ENCODE measurements at places on chromosomes 3 and 15.

DNA sequence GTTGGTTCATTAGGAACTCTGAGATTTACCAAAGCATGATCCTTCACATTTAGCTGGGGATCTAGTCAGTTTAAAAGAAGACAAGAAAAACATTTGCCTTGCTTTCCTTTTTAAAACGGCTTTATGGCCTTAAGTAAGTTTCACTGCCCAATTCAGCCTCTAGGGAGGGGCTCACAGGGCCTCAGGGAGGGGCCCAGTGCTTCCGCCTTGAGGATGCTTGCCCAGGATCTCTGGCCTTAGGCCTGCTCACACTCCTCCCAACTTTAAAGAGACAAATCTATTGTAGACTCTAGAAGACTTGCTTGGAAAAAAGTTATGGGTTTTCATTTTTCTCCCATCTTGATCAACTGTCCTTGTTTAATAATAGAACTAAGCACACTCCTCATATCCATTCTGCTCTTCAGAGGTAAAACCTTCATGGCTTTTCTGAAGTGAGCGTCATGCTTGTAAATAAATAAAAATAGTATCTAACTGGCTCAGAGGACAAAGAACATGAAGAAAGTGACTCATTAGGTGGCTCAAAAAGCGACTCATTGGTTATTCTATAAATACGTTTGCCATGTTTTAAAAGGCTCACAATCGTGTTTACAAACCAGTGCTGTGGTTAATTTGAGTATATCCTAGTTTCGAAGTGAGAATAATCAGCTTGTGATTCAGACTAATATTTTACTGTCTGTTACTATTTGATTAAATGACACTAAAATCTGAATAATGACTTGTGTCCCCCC is 13.7 kb downstream of the PDHB start:
- DNase-seq = no peak

GRCh38 chr3:127022849-127023248 is 39.9 kb downstream of the PLXNA1 start:
- DNase-seq = no peak

DNA sequence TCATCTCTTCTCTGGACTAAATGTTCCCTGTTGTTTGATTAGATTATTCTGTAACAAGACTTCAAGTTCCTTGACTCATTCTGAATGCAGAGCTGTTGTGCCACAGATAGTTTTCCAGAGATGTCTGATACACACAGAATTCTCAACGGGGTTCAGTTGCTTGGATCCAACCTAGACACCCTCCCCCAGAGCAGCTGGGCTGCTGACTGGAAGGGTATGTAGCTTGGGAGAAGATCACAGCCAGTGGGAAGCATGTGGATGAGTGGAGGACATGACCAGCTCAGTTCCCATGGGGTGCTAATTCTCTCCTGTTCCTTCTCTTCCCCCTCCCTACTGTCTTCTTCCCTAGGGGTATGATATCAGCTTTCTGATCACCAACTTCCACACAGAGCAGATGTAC is 6.6 kb upstream of the TTLL3 start:
- no peak for DNase-seq

DNA sequence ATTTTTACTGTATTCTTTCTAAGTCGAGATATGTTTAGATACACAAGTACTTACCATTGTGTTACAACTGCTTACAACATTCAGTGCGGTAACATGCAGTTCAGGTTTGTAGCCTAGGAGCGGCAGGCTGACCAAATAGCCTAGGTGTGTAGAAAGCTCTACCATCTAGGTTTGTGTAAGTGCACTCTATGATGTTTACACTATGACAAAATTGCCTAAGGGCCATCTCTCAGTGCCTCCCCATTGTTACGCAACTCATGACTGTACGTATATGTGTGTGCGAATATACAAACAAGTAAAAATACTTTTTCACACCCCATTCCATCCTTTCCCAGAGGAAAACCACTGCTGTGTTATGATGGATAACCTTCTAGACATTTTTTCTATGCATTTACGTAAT is 44.3 kb downstream of the PXYLP1 start:
- DNase-seq = no peak

DNA sequence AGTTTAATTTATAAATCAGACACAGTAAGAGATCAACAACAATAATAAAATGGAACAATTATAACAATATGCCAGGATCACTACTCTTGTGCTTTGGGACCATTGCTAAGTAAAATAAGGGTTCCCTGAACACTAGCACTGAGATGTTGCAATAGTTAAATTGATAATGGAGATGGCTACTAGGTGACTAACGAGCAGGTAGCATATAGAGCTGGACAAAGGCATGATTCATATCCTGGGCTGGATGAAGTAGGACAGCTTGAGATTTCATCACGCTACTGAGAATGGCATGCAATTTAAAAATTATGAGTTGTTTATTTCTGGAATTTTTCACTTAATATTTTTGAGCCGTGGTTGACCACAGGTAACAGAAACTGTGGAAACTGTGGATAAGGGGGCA is 20.7 kb upstream of the MYZAP start:
- DNase-seq = no peak

DNA sequence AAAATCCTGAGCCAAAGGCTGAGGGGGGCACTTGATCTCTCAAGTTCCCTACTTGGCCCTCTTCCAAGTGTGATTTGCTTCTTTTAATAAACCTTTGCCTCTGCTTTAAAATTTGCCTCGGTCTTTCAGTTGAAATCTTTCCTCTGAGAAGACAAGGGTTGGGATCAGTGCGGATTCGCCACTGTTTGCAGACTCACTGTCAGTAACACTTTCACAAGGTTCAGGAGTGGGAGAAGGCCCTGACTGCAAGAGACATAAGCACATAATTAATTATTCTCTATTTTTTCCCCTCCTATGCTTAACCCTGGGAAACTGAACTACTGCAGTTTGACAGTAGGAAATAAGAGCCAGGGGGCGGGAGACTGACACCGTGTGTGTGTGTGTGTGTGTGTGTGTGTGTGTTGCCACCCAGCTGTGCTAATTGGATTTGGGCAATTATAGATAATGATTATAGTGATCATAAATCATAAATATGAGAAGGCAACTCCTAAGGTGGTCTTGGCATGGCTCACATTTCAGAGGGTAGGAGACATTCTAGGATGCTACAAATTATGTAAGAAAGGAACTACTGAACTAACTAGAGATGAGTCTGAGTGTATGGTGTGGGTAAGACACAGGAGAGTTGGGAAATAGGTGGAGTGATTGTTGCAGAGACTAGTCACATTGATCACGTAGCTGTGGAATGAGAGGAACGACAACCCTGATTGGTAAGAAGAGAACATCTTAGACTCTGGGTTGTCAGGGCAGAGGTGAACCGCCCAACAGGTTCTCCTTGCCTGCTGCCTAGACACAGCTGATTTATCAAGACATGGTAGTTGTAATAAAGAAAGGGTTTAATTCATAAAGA is 5.5 kb upstream of the ZNF662 start:
- no peak for DNase-seq

- DNase-seq = no peak
These were observed 56.4 kb upstream of the POU1F1 start for GRCh38 chr3:87332789-87333188.

GRCh38 chr15:87145696-87146095 is 1066.0 kb downstream of the AGBL1 start:
- DNase-seq = no peak

- no peak for DNase-seq
These were observed 874.1 kb downstream of the ZPLD1 start for GRCh38 chr3:103308921-103309320.

DNA sequence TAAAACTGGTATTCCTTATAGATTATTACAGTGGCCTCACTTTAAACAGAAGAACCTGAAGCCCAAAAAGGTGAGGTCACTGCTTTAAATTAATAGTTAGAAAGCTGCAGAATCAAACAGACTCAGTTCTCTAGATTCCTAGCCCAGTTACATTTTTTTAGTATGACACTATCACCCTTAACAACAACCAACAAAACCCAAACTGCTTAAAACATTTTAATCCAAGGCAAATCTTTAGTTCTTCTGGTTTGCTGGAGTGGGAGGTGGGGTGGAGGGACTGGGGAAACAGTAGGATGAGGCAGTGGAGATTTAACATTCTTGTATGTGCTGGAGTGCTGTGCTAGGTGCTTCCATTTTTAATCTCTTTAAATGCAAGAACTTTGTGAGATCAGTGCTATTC is 631.6 kb upstream of the KCNMB2 start:
- DNase-seq = no peak

- no peak for DNase-seq
These were observed 2.2 kb downstream of the FURIN start for GRCh38 chr15:90870354-90871138.

DNA sequence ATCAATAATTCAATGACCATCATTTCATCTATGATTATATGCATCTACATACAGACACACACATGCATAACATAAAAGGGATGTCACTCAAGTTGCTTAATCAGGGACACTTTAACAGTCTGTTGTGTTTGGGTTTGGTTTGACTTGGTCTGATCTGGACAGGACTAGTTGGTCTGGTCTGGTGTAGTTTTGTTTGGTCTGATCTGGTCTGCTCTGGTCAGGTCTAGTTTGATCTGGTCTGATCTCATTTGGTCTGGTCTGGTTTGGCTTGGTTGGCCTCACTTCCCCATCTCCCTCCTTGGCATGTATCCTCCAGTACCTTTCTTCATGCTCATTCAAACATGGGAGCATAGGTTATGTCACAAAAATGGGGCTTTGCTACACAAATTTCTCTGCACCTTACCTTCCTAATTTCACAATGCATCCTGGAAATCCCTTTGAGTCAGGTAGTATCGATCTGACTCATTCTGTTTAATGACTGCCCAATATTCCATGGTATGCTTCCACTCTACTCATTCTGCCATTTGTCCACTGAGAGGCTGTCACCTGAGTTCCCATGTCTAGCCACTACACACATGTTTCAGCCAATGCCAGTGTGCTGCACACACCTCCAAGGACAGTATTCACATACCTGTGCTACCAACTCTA is 73.0 kb upstream of the TPM1 start:
- DNase-seq = no peak

DNA sequence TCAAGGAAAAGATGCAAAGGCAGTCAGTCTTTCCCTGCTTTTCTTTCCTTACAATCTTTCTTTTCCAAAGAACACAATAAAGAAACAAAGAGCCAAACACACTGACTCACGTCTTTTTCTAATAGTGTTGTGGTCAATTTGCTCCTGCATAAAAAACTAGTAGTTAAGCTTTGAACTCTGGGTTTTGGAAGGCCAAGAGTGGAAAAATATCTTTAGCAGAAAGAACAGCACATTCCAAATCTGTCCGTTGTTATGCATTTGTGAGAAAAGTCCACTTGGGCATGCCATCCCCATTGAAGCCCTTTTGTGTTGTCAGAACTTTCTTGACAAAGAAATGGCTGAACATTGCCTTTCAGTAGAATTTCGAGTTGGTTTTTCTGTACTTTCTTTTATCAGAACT is 18.2 kb downstream of the COL8A1 start:
- no peak for DNase-seq

DNA sequence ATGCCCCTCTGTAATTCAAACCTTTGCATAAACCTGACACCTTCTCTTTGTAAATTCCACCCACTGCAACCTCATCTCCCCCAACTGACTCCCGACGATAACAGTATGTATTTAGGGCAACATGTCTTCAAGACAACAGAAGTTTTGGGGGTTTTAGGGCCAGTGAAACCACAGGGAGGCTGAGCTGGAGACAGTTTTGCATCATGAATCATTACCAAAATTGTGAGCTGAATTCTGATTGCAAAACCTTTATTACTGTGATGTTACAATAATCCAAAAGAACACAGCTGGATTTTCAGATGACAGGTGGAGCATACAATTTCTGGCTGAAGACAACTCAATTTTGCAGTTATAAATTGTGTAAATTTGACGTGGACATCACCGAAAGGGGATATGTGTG is 281.3 kb upstream of the TTC14 start:
- no peak for DNase-seq

DNA sequence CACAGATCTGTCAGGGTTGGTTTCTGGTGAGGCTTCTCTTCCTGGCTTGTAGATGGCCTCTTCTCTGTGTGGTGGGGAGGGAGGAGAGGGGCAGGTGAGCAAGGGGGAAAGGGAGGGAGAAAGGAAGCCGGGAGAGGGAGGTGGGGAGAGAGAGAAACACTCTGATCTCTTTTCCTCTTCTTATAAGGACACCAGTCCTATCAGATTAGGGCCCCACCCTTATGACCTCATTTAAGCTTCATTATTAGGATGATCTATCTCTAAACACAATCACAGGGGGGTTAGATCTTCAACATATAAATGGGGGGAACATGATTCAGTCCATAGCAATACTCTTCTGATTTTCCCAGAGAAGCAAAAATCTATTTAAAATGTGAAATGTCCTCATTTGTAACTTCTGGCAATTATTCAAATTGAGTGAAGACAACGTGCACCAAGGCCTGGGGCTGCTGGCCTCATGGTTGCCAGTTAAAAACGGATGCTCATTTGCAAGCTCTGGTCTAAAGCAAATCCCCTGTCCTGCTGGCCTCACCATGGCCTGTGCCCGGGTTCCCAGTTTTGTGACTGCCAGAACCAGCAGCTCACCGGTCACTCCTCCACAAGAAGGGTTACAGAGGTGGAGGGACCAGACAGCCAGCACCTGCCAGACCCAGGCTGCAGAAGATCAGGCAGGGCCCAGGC is 8.3 kb downstream of the POMGNT2 start:
- no peak for DNase-seq

Data from activated T-cell treated with anti-CD3 and anti-CD28 coated beads, Interleukin-2, amount 50 U/mL, for 1 hour (primary cell).